ENCODE measurements at places on chromosomes 13 and 19. TPM values are rescaled to one million over a fixed set of nuclear protein-coding genes. Genes with fewer than 3 reads are reported as not detected.

The CACNG7 gene
- total RNA-seq, result 2.6 TPM

The GARIN5A gene
- 0.33 TPM for total RNA-seq

The FBXO27 gene
- 0.58 TPM for total RNA-seq

The ATP1A3 gene
- 0.15 TPM for total RNA-seq

The CEACAM20 gene
- total RNA-seq, result not detected

The ANGPTL8 gene
- total RNA-seq, result not detected

The C19orf18 gene
- total RNA-seq, result 0.17 TPM

The DCT gene
- total RNA-seq, result 0.17 TPM

The IGFL2 gene
- not detected for total RNA-seq

The ZNF69 gene
- total RNA-seq, result 4.0 TPM

The ZNF85 gene
- 1.5 TPM for total RNA-seq

The MEIOSIN gene
- not detected for total RNA-seq

The CD177 gene
- 0.17 TPM for total RNA-seq

The LYL1 gene
- 0.99 TPM for total RNA-seq

The PLPPR3 gene
- total RNA-seq, result 2.5 TPM

The ZNF763 gene
- total RNA-seq, result 2.2 TPM

The SOX1 gene
- not detected for total RNA-seq

The LIG1 gene
- total RNA-seq, result 16.2 TPM

The MBD3L2 gene
- total RNA-seq, result not detected

The ADAT3 gene
- 4.3 TPM for total RNA-seq

The PSG7 gene
- total RNA-seq, result 0.44 TPM

The PSG4 gene
- total RNA-seq, result 0.29 TPM

The NKPD1 gene
- total RNA-seq, result under 0.01 TPM

The PSPN gene
- 1.7 TPM for total RNA-seq

The CGB1 gene
- not detected for total RNA-seq

The SELENOW gene
- total RNA-seq, result 217 TPM

The CYP2S1 gene
- total RNA-seq, result 5.7 TPM

The F2RL3 gene
- not detected for total RNA-seq

The TPTE2 gene
- not detected for total RNA-seq

The SLC1A6 gene
- not detected for total RNA-seq

The NCR1 gene
- total RNA-seq, result not detected

The SULT2A1 gene
- total RNA-seq, result not detected

The CYSLTR2 gene
- not detected for total RNA-seq

The HIF3A gene
- 7.6 TPM for total RNA-seq

The NRTN gene
- 0.50 TPM for total RNA-seq

The FCER2 gene
- total RNA-seq, result not detected

The PBX4 gene
- 1.6 TPM for total RNA-seq

The JUNB gene
- total RNA-seq, result 81.4 TPM

The PDX1 gene
- not detected for total RNA-seq

The ZNF837 gene
- total RNA-seq, result 3.2 TPM

The EFNA2 gene
- total RNA-seq, result not detected

The SYT5 gene
- 0.15 TPM for total RNA-seq

The CEACAM6 gene
- not detected for total RNA-seq

The LGI4 gene
- 0.29 TPM for total RNA-seq

The ZNF600 gene
- 4.7 TPM for total RNA-seq

The ZNF714 gene
- total RNA-seq, result 2.5 TPM

The PRRG2 gene
- total RNA-seq, result 1.2 TPM

The MEIS3 gene
- 61.9 TPM for total RNA-seq

The HSH2D gene
- not detected for total RNA-seq

The NEK5 gene
- not detected for total RNA-seq

The SDHAF1 gene
- 12.9 TPM for total RNA-seq

The ANGPTL4 gene
- total RNA-seq, result 6.9 TPM

The MRI1 gene
- total RNA-seq, result 56.0 TPM

The ZNF112 gene
- 9.6 TPM for total RNA-seq

The IGFL1 gene
- total RNA-seq, result not detected
